ENCODE measurements at places on chromosomes 1 and 21.

DNA sequence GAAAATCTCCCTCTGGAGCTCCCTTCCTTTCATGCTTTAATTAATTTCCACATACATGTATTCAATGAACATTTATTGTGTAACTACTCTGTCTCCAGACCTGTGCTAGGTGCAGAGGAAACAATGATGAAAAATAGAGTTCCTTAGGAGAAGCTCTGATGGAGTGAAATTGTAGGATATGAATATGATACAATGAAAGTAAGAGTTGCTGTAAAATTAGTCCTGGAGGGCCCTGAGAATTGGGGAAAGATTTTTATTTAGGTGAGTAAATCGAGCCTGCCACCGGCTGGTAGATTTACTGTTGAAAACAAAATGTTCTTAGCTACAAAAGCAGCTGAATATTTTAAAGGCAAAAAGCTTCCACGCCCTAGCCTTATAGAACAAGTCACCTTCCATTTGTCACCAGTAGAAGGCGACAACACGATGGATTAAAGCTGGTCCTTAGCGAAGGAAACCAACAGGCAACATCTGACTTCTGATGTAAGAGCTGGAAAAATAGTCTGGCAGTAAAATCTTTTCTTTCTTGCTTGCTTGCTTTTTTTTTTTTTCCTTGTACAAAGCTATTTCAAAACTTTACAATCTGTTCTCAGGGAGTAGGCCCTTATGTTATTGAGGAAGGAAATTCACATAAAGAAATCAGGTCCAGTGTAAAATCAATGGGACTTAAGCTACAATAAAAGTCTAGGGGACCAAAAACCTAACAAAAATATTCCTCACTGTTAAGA, 82.0 kb upstream of the ROR1 start:
- DNase-seq = peak; percentile 40

DNA sequence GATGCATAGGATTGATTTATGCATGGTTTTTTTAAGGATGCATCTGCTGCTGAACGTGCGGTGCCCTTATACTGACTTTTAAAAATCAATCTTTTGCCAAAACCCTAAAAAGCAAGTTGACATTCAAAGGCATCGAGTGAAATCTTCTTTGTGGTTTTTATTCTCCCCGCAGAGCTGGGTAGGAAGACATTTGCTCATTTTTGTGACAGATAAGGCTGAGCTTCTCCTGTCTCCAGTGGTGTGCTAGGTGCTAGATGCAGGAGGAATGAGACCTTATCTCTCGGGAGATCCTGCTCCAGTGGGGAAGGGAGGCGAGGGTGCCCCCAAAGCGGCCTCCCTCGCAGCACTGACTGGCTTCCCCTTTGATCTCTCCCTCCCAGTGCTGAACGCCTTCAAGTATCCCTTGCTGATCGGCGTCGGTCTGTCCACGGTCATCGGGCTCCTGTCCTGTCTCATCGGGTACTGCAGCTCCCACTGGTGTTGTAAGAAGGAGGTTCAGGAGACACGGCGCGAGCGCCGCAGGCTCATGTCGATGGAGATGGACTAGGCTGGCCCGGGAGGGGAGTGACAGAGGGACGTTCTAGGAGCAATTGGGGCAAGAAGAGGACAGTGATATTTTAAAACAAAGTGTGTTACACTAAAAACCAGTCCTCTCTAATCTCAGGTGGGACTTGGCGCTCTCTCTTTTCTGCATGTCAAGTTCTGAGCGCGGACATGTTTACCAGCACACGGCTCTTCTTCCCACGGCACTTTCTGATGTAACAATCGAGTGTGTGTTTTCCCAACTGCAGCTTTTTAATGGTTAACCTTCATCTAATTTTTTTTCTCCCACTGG, 14.9 kb upstream of the CD101 start:
- no peak for DNase-seq

DNA sequence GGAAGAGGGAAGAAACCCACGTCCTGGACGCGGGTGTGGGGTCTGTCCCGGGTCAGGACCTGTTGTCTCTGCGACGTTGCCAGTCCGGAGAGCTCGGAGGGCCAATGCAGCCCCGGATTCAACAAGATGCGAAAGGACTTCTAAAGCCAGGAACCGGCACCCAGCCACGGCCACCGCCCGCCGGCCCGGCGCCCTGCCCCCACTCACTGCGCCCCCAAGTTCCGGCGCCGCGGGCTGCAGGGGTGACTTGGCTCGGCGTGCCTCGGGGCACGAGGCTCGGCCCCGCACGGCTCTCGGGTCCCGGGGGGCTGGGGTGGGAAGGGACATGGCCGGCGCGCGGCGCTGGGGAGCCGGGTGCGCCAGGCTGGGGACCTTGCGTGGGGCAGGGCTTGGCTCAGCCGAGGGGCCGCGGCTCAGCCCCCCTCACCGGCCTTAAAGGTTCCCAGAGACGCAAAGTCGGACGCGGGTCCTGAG, 51.8 kb upstream of the H6PD start:
- no peak for DNase-seq

DNA sequence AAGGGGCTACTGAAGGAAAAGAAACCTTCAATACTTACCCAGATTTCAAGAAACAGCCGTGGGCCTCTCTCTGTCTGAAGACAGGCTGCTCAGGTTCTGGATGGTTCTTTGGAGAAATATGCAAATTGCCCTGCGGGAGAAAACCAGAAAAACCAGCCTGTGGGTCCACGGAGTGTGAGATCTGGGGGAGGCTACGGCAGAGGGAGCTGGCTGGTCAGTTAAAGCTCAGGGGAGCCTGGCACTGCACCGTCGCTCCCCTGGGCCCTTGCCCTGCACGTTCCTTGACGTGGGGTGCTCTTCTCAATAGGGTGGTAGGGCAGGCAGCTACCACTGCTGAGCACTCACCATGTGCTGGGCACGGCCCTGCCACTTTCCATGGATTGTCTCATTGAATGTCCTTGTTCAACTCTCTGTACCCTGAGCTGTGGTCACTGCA, 12.7 kb downstream of the TMCO4 start:
- no peak for DNase-seq

DNA sequence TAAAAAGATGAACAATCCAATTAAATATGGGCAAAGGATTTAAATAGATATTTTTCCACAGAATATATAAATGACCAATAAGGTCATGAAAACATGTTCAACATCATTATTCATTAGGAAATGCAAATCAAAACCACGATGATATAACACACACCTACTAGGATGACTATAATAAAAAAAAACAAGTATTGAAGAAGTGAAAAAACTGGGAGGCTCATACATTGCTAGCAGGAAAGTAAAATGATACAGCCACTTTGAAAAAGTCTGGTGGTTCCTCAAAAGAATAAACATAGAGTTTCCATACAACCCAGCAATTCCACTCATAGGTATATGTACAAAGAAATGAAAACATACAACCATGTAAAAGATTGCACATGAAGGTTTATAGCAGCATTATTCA, 75.7 kb upstream of the RAB4A start:
- DNase-seq = no peak

DNA sequence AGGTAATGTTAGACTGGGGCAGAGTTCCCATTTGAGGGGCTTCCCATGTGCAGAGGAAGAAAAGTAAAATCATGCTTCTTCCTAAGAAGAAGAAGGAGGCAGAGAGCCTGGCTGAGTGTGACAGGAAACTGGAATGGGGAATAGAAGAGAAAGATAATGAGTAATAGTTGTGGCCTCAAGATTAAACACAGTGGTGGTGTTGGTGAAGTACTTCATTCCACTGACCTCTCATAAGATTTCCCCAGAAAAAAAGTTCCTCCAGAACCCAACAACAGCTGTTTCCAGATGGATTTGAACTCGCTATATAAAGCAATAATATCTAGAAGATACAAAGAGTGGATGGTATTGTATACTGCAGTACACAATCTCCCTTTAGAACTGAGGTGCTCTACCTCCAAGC, 13.0 kb downstream of the RGS1 start:
- DNase-seq = no peak

- DNase-seq = no peak
Measured at GRCh38 chr21:42456457-42456856, 39.6 kb downstream of the RSPH1 start.

- DNase-seq = no peak
Measured at GRCh38 chr1:111882559-111882958, 106.9 kb downstream of the KCND3 start.

- no peak for DNase-seq
Measured at GRCh38 chr1:119052267-119052666, 64.1 kb upstream of the TBX15 start.

GRCh38 chr1:150544204-150544603, 5.0 kb upstream of the ADAMTSL4 start:
- DNase-seq = no peak

DNA sequence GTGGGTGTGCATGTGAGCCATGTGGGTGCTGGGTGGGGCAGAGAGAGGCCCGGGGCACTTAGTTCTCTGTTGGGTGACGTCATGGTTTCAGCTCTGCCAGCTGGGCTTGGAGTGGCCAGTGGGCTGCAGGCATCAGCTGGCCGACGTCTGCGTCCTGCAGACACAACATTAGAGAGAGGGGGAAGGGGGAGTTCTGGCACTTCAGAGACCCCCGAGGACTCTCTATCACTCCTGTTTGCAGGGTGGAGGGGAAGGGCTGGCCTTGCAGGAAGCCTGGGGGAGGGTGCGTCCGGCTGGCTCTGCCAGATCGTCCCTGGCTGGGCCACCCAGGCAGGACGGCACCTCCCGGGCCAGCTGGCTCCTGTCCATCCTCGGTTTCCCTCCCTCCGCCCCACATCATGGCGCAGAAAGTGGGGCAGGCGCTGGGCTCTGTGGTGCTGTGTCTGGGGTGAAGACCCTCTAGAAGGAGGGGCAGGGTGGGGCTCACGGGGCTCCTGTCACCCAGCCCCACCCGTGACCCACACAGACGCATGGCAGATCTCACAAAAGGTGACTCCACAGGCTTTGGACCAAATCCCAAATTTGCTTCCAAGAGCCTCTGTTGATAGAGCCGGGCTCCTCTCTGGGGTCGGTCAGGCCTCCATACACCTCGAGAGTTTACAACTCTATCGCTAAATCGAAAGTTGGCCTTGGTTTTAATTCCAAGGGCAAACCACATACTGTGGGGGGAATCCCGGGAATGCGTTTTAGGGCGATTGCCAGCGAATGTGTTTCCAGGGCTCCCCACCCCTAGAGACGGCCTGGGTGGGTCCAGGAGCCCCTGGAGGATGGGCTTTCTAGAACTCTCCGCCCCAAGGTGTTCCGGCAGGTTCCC, 73.4 kb upstream of the TTC34 start:
- DNase-seq = no peak

DNA sequence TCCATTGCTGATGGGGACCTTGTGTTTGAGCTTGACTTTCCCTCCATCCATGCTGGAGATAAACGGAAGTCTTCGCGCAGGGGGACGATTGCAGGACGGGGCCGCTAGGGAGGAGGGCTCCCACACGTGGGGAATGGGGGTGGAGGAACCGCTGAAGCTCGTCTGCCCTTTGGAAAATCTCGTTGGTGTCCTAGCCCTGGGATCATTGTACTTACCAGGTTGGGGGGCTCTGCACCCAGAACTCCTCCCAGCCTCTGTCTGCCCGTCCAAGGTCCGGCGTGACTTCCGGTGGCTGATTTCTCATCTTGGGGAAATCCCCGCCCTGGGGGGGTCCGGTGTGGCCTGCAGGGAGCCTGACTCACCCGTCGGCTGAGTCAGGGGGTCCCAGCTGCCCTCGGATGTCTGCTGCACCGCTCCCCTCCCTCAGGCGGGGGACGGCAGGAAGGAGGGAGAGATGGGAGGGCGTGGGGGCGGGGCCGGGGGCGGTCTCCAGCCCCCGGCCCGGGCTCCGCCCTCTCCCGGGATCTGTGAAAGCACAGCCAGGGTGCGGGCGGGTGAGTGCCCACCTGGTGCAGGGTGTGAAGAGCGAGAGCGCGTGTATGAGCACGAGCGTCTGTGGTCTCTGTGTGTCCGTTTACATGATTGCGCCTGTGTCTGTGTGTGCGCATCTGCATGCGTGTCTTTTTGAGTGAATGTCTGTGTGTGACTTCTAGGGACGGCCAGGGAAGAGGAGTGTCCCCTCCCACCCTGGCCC, 35.8 kb downstream of the PIK3CD start:
- DNase-seq = peak; percentile 32

GRCh38 chr1:183200451-183200850, 14.4 kb downstream of the LAMC2 start:
- DNase-seq = no peak

All from neural crest cell (in vitro differentiated cells).